Esophagus mucosa (tissue), 1 donor: ENCODE measurements at places on chromosomes 1 and 21.

GRCh38 chr1:89454845-89455521 lies 69.6 kb upstream of the LRRC8B start:
- no peak for ATAC-seq

GRCh38 chr21:45598666-45599065 lies 44.9 kb upstream of the PCBP3 start:
- ATAC-seq, result no peak

DNA sequence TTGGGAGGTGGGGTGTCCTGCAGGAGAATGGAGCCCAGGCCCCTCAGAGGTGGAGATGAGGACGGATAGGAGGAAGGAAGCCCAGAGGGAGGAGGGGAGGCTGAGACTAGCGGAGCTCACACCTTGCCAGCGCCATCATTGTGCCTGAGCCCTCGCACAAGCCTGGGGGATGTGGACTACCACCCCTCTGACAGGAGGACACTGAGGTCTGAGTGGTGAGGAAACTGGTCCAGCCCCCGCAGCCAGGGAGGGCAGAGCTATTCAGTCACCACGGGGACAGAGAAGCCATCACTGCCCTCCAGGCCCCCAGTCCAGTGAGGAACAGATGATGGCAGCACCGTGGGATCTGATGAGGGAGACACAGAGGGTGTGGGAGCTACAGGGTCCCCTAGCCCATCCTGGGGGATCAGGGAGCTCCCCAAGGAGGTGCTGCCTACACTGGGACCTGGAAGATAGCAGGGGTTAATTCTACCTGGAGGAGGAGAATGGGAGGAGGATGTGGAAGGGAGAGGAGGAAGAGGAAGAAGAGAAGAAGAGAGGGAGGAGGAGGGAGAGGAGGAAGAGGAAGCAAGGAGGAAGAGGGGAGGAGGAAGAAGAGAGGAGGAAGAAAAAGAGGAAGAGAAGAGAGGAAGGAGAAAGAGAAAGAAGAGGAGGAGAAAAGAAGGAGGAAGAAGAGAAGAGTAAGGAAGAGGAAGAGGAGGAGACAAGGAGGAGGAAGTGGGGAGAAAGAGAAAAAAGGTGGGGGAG lies 31.0 kb downstream of the MATN1 start:
- no peak for ATAC-seq

- ATAC-seq, result no peak
These were observed 22.3 kb downstream of the RRP1B start for GRCh38 chr21:43681650-43682049.

DNA sequence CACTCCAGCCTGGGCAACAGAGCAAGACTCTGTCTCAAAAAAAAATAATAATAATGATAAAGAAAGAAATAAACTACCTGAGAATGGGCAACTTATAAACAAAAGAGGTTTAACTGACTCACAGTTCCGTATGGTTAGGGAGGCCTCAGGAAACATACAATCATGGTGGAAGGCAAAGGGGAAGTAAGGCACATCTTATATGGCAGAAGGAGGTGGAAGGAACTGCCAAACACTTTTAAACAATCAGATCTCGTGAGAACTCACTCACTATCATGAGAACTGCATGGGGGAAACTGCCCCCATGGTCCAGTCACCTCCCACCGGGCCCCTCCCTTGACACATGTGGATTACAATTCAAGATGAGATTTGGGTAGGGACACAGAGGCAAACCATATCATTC lies 6.3 kb upstream of the EGLN1 start:
- ATAC-seq, result no peak

DNA sequence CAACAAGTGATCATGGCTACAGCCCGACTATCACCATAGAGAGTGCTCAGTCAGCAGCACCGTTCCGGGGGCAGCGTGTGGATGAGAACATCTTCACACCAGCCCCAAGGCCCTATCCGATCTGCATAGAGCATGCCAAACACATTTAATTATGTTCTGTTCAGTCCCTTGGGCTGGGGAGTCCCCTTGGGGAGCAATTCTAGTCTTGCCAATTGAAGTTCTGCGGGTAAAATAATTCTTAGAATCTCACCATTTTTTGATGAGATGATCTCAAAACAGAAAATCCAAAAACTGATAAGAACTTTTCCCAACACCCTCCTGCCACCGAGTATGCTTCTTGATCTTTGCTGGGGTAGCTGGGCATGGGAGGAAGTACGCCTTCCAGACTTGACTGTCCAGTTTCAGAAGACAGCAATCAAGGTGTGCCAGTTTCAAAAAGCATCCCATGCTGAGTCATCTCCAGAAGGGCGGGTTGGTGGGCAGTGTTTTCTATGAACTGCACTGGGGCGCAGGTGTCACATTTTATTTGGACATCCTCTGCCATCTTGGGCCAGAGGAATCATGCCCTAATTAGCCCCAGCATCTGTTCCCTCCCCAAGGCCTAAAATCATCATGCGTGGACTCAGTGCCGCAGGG lies 20.8 kb upstream of the PTPRF start:
- peak; percentile 84 for ATAC-seq

DNA sequence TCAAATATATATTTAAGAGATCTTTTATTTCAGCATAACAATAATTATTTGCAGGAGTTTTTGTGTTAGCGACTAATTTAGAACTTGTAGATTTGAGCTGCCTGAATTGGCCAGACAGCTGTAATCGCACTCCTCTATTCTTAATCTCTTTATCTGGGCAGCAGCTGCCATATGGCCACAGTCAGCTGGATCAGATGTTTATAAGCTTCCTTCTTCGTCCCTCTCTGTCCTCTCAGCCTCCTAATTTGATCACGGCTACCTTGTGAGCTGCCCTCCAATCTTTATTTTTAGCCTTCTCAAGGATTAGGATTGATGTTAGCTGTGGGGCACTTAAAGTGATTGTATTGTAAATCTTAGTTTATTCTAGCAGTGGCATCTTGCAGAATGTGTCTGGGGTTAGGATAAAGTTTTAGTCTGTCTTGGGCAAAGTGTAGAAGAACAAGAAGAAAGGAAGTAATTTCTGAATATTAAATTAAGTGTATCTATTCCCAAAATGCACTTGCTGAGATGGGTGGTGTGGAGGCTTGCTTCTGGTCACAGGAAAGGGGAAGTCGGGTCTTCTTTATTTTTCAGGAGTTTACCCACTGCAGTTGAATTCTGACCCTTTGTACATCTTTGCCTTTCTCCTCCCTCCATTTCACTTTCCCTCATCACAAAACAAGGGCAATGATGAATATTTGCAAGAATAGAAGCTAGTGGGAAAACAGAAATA lies 1.1 kb downstream of the ZBTB18 start:
- ATAC-seq, result no peak

DNA sequence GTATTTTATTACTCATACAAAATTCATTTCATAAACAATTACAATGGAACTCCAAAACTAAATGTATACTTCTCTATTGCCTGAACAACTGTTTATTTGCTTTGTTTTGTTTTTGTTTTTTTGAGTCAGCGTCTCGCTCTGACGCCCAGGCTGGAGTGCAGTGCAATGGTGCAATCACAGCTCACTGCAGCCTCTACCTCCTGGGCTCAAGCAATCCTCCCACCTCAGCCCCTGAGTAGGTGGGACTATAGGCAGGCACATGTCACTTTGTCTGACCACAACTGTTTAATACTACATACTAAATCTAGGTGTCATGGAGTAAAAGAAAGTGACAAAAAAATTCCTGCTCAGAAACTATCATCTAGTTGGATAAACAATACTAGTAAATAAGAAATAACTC lies 49.3 kb downstream of the RAB3GAP2 start:
- ATAC-seq, result no peak
